ENCODE measurements at places on chromosomes 1 and 21. TPM values are rescaled to one million over a fixed set of nuclear protein-coding genes. Genes with fewer than 3 reads are reported as not detected.

Gene S100A4
- total RNA-seq: 609 TPM

DNA sequence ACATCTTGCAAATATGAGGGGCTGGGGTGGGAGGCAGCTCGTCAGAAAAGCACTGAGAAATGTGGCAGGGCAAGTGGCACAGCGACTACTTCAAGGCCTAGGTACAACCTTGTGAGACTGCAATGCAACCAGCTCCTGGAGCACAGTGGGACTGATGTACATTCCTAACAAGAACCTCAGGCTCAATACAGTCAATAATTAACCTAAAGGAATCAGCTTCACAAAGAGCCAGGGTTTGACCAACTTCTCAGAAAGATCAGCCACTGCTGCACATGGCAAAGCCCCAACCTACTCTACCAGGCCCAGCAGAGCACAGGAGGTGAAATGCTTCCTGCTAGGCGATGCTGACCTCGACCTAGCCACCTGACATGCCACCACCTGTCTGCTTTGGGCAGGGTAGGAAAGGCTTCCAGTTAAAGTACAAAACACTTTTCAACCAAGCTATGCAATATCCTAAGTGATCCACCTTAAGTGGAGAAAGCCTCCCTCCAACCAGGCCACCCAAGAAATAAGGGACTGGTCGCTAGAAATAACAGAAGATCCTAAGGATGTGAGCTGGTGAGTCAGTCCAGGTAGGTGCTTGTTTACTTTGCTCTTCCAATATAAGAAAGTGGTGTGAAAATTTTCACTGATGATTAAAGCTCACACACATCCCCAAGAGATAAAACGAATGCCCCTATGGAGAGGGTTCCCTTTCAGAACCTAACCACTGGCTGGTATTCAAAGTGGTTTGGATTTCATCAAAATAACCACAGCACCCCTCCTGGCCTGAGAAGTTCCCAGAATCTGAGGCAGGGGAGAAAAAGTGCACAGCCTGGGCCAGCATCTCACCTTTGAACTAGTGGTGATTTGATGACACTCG, 2.1 kb downstream of the RIPK4 start:
- DNase-seq: no peak

- no peak for DNase-seq
Observed at GRCh38 chr1:168825820-168826219, 96.8 kb upstream of the DPT start.

DNA sequence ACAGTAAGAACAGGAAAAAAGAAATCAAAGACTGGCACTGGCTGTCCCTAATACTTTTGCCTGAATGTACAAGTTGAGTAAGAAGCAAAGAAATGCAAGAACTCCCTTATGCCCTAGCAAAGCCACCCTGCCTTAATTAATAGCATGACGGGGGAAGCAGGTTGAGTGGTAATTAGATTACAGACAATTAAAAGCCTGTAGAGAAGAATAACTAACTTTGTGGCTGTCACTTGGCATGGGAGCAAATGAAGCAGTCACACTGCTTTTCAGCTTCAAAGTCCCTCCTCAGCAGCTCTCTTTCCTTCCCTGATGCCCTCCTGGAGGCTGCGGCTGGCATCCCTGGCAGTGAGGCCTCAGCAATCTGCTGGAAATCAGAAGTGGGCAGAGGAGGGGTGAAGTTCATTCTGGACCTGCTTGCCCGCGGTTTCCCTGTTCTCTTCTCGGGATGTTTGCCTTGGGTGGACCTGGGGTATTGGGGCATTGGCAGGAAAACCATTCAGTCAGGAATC, 3.4 kb downstream of the OPTC start:
- DNase-seq: no peak

Gene C8A
- not detected for total RNA-seq

DNA sequence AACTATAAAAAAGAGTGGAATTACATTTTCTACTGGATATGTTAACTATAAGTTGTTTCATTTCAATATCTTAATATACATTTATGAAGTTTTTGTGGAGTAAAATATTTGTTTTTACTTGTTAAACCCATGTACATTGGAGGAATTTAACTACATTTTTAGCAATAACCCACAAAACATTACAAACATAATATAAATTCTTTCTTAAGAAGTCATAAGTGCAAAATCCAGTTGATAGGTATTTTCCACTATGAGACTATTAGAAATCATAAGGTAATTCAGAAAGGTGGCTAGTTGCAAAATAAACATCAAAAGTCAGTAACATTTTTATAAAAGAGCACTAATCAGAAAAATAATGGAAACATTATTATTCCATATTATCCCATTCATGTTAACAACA, 73.9 kb upstream of the RRP15 start:
- DNase-seq: no peak

GRCh38 chr21:14376854-14377253, 6.1 kb downstream of the HSPA13 start:
- no peak for DNase-seq

Gene FHL3
- total RNA-seq: 25.8 TPM

GRCh38 chr1:235675152-235675890, 25.7 kb upstream of the GNG4 start:
- DNase-seq: no peak

DNA sequence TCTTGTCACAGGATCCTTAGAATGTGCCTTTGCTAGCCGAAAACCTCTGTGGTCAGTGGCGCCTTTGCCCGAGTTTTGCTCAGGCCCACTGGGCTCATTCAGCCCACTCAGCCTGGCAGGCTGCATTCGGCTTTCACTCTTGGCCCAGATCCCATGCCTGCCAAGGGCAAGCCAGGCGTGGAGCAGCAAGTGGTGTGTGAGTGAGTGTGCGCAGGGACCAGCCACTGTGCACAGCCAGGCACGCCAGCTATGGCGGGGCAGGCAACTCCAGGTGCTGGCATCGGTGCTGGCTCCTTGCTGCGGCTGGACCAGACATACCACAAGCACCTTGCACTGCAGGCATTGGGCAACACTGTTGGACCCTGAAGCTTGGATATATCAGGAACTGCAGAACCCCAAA, 1145.1 kb upstream of the NCAM2 start:
- DNase-seq: no peak

DNA sequence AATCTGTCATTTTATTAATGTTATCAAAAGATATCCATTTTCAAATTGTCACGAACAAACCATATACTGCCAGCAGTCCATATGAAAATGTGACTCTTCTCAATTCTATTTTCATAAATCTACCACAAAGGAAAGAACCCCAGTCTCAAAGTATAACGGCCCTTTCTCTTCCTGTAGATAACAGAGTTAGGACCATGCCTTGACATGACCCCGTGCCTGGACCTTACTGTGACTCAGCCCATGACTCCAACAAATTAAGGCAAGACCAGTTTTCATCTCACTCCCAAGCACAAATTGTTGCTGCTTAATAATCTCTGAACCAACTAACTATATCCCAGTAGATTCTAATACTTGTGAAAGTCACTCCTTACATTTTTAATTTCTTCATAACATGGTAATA, 124.4 kb upstream of the NFIA start:
- DNase-seq: no peak

Gene TPTE
- total RNA-seq: not detected

- DNase-seq: no peak
Observed at GRCh38 chr1:32341971-32342370, 5.9 kb upstream of the MARCKSL1 start.

DNA sequence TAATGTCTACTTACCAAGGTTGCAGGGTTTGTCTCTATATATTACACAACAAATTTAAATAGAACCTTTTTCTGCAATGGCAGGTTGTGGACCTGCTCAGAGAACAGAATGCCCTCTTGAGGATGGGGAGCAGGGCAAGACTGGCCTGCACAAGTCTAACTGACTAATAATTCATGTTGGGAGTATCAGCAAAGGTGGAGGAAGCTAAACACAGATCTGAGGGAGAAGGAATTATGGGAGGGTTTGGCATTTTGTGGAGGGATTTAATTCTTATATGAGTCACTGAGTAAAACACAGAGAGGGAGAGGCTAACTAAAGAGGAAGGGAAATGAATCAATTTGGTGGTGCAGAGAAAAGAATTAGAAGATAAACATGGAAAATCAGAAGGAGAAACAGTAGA, 40.0 kb downstream of the CLDN17 start:
- DNase-seq: no peak

DNA sequence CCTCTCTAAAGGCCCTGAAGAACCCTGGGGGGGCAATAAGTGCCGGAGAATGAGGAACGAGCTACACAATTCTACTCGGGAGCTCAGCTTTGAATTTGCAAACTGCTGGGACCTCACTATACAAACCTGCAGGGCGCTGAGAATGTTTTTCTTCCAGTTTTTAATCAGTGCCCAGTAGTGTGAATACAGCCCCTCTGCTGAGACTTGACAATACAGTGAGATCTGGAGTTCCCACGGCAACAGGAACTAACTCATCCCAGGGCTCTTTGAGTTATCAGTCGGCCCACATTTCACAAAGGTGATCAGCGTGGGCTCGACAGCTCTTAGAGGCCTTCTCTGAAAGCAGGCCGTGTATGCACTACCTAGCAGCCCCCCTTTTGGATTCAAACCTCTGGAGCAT, 41.7 kb downstream of the TMEM53 start:
- DNase-seq: no peak

- DNase-seq: no peak
Observed at GRCh38 chr1:98402860-98403259, 258.7 kb upstream of the SNX7 start.

DNA sequence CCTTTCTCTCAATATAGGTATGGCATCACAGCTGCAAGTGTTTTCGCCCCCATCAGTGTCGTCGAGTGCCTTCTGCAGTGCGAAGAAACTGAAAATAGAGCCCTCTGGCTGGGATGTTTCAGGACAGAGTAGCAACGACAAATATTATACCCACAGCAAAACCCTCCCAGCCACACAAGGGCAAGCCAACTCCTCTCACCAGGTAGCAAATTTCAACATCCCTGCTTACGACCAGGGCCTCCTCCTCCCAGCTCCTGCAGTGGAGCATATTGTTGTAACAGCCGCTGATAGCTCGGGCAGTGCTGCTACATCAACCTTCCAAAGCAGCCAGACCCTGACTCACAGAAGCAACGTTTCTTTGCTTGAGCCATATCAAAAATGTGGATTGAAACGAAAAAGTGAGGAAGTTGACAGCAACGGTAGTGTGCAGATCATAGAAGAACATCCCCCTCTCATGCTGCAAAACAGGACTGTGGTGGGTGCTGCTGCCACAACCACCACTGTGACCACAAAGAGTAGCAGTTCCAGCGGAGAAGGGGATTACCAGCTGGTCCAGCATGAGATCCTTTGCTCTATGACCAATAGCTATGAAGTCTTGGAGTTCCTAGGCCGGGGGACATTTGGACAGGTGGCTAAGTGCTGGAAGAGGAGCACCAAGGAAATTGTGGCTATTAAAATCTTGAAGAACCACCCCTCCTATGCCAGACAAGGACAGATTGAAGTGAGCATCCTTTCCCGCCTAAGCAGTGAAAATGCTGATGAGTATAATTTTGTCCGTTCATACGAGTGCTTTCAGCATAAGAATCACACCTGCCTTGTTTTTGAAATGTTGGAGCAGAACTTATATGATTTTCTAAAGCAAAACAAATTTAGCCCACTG, 11.5 kb downstream of the HIPK1 start:
- DNase-seq: no peak

- no peak for DNase-seq
Observed at GRCh38 chr21:36786186-36786585, 87.3 kb downstream of the SIM2 start.

GRCh38 chr1:119364640-119365039, 3.9 kb upstream of the HAO2 start:
- no peak for DNase-seq

- no peak for DNase-seq
Observed at GRCh38 chr1:38402230-38402815, 355.7 kb upstream of the POU3F1 start.

DNA sequence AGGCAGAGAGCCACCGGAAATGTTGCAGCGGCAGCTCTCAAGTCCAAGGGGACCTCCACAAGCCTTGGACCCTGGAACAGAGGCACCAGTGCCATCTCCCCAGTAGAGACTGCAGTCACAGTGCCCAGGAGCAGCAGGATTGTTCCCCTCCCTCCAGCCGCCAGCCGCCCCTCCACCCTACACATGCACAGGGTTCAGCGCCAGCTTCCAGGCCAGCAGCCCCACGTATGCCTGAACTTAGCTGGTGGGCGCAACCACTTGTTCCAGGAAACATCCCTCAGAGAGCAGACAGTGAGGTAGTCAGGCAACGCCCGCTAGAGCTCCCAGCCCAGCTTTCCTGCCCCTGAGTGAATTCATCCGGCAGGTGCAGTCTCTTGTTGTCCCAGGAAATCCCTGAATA, 1098.1 kb upstream of the NCAM2 start:
- DNase-seq: no peak

Gene RGS4
- total RNA-seq: not detected

DNA sequence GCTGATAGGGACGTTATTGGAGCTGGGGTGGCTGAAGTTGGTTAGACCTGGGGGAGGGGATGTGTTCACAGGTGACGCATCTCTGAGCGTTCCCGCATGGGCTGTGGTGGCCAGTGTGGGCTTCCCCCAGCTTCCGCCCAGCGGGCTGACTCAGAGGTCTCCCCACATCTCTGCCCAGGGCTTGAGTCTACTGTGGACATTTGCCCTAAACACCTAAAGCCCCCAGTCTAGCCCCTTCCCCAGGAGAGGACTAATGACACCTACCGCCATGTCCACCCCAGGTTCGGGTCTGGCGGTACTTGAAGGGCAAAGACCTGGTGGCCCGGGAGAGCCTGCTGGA, 2.0 kb downstream of the AGRN start:
- no peak for DNase-seq

Gene CCDC30
- total RNA-seq: 4.4 TPM

DNA sequence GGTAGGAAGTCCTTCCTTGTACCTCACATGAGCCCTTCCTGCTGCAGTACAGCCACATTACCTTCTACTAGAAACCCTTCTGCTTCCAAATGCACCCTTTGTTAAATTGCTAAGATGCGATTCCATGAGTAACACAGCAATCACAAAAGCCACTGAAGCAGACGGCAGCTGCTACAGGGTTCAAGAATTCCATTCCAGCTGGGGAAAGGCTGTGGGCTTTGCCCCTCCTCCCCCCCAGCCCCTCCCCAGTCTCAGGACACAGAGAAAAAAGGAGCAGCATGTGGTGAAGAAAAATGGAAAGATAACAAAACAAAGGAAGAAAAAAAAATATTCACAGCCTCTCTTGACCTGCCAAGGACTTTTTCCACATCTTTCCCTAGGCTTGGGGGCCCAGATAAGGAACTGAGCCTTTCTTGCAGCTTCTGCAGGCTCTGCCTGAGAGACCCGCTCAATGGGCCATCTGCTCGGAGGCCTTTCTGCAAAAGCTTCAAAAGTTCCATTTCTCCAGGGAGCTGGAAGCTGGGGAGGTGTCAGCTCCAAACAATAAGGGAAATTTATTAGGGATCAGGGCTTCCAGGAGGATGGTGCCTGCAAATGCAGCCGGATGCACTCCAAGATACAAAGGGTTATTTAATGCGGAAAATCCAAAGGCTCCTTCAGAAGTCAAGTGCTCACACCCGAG, 72.1 kb downstream of the SYT2 start:
- no peak for DNase-seq

Gene RRP1
- total RNA-seq: 25.1 TPM

DNA sequence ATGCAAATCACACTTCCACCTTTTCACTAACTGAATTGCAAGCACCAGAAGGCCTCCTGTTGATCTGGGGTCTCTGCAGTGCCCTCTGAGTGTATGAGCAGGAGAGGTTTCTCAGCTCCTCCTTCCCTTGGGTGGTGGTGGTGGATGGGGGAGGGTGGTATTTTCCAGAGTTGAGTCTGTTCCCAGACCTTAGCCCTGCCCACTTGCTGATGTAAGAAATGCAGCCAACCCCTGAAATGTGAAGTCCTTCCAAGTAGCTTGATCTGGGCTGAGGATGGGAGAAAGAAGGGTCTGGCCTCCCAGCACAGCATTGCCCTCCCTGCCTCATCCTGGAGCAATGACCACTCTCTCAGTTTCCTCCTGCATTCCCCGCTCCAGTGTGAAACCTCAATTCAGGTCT, 6.3 kb upstream of the FOXD2 start:
- DNase-seq: no peak

All from upper lobe of left lung (tissue), 6 donors.